ENCODE measurements at places on chromosomes 5 and 9. TPM values are rescaled to one million over a fixed set of nuclear protein-coding genes. Genes with fewer than 3 reads are reported as not detected.

DNA sequence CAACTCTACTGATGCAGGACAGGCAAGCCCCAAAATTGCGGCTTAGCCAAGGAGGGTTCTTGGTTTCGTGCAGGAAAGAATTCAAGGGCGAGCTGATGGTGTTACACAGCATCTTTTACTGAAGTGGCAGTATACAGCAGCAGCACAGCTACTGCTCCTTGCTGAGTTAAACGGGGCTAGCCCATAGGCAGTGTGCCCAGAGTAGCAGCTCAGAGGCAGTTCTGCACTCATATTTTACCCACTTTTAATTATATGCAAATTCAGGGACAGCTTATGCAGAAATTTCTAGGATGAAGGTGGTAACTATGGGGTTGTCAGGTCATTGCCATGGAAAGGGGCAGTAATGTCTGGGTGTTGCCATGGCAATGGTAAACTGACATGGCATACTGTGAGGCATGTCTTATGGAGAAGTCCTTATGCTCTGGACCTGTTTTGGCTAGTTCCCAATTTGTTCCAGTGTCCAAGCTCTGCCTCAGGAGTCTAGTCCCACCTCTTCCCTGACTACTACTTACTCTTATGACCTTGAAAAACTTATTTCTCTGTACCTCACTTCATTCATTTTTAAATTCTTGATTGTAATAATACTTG, 2.0 kb upstream of the SPINK9 start:
- DNase-seq, result no peak

- DNase-seq, result no peak
Observed at GRCh38 chr9:84788803-84789462, 119.4 kb downstream of the NTRK2 start.

- DNase-seq, result peak; percentile 58
Observed at GRCh38 chr5:54518146-54518817, 723 bp downstream of the SNX18 start.

- no peak for DNase-seq
Observed at GRCh38 chr9:90296539-90296938, 346.1 kb downstream of the DIRAS2 start.

DNA sequence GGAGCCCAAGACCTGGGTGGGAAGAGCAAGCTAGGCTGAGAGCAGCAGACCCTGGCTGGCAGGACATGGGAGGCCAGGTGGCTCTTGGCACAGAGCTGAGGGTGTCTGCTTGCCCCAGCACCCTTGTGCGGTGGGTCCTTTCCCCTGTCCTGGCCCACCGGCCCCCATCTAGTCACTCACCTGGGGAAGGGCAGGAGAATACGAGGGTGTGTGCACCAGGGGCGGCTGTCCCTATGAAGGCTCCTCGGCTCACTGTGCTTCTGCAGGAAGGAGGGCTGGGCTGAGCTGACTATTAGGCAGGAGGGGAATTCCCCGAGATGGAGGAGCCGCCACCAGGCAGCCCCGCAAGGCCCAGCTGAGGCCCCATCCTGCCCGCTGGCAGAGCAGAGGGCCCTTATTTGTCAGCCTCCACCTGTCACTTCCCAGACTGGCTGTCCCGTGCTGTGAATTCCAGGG, 6.1 kb upstream of the TNIP1 start:
- peak; percentile 79 for DNase-seq

GRCh38 chr5:1118738-1119137, 6.9 kb upstream of the SLC12A7 start:
- peak; percentile 73 for DNase-seq

- DNase-seq, result no peak
Observed at GRCh38 chr5:77129391-77129990, 42.4 kb upstream of the ZBED3 start.

DNA sequence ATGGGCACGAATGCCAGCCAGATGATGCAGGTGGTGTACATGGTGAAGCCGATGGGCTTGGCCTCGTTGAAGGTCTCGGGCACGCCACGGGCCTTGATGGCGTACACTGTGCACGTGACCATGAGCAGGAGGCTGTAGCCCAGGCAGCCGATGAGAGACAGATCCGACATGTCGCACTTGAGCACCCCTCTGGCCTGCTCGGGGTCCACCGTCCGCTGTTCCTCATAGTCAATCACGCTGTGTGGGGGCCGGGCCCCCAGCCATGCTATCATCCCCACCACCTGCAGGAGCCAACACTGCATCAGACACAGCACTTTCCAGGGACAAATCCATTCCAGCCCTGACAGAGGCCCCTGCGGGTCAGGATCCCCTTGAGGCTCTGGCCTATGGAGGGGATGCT, 12.2 kb downstream of the GRM6 start:
- no peak for DNase-seq

- DNase-seq, result no peak
Observed at GRCh38 chr5:142399891-142400290, 75.1 kb upstream of the SPRY4 start.

DNA sequence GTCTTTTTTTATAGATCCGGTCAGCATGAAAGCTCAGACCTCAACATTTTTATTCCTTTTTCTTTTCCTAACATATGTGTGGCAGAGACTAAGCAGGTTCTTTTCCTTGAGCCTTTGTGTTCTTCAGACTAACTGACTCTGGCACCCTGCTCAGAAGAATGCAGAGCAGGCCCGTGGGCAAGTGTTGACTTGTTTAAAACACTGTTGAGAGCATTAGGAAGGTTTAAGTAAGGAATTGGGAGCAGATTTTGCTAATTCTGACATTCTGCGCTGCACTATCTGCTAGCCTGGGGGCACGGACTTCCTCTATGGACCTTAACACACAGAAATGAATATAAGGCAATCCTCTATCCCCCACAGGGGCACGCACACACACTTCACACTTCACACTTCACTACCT, 182.5 kb upstream of the PIK3R1 start:
- no peak for DNase-seq

DNA sequence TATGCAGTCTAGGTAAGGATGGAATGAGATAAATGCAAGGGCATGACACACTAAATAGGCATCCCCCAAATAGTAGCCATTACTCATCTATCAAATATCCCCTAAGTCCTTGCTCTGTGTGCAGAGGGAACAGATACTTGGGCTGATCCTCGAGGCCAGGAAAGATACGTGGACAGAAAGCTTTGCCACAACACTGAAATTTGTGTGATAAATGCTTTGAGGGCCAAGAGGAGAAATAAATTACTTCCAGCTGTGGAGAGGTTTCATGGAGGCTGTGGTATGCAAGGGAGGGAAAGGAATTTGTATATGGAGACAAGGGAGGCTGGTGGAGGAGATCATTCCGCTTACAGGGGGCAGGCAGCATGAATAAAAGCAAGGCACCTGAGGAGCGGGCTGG, 18.5 kb downstream of the ATOX1 start:
- no peak for DNase-seq

DNA sequence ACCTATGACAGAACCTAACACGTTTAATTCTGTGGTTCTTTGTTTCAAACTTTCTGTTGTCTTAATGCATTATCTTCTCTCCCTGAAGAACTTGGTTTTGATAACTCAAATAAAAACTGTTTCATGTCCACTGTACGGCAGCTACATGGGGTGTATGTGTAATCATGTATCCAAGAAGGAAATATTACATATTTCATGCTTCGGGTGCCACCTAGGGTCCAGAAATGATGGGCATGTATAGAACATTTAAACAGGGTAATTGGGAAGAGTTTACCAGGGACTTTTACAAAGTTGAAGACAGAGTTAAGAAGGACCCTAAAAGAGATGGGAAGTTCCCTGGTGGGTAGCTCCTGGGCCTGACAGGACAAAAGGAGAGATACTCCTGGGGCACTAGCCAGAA, 291.3 kb downstream of the FBXL7 start:
- no peak for DNase-seq

GLDC gene
- not detected for total RNA-seq

ALG2 gene
- 38.4 TPM for total RNA-seq

C1QTNF3 gene
- total RNA-seq, result 6.6 TPM

IL9 gene
- total RNA-seq, result not detected

PPP3R2 gene
- total RNA-seq, result not detected

LTC4S gene
- 3.0 TPM for total RNA-seq

ARID3C gene
- total RNA-seq, result not detected

Measured in transverse colon (tissue), 4 donors.